ENCODE measurements at places on chromosomes 7 and 10.

GRCh38 chr10:113069595-113069994 is 119.5 kb downstream of the TCF7L2 start:
- DNase-seq, result no peak

DNA sequence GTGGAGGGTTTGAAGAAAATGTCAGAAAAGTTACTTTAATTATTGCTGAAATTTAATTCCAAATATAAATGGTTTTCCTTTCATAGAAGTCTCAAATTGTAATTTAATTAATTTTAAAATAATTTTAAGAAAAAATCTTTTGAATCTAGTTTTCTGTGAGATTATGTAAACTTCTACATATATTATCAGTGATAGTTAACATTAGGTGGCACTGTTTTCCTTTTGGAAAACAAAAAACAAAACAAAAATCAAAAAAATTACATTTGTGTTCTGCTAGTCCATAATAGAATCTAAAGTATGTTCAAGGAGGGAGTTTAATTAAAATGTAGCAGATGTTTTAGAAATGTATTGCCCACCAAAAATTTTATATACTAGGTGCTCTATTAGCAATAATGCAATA is 1456.7 kb downstream of the REEP3 start:
- no peak for DNase-seq

DNA sequence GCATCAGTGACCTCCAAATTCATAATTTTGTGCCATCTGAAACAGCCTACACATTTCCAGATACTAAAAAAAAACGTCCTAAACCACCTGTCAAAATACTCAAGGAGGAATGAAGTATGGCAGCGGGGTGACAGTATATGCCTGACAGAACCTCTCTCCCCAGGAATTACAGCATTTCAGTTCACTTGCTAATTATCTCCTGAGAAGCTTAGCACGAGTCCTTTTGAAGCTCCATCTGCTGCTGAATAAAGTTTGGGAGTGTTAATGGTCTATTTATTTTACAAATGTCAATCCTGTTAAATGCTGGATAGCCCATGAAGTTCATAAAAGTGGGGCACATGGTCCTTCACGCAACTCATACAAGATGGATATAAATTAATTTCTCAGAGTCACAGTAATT is 29.4 kb upstream of the ANLN start:
- DNase-seq, result no peak

- DNase-seq, result no peak
These were observed 33.5 kb upstream of the TTYH3 start for GRCh38 chr7:2598154-2598823.

GRCh38 chr7:66961096-66961495 is 34.3 kb downstream of the SBDS start:
- no peak for DNase-seq

DNA sequence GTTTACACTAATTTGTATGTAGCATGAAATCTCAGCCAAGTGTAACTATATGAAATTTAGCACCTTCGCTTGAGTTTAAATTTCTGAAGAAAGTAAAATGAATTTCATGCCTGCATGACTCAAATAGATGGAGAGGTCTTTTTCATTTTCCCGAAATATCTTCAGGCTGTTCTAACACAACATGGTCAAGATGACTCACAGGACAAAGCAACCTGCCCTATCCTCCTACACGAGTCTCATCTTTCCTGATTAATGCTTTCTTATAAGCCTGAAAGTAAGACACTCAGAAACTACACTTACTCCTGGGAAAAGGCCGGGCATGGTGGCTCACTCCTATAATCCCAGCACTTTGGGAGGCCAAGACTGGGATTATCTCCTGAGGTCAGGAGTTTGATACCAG is 41.2 kb downstream of the CH25H start:
- DNase-seq, result no peak

DNA sequence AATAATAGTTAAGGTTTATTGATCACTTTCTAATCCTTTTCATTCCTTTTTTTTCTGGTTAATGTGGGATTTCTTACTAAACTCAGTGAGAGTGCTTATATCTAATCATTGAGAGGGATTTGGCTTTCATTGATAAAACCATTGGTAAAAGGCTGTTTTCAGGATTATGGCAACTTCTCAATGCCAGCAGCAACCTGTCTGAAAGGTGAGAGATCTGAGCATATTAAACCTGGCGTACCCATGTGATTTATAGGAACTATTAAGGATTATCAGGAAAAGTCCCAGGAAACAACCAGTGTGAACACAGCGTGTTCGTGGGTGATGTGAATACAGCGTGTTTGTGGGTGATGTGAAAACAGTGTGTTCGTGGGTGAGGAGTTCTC is 65.9 kb downstream of the PDIA4 start:
- DNase-seq, result no peak

- DNase-seq, result no peak
These were observed 870 bp downstream of the GNA12 start for GRCh38 chr7:2843191-2843685.

DNA sequence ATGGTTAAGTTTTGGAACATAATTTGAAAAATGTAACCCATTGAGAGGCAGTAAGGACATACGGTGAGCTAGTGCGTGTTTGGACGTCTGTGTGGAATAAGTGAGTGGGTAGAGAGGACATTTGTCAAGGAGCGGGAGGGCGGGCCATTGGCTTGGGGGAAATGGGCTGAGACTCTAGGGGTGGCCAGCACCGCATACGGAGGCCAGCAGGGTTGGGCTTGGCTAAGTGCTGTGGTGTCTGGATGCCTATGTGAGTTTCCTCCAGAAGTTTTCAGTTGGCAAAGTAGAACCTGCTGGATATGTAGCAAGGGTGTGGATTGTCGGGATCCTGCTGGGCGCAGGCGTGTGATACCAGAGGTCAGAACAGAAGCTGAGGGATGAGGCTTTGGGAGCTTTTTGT is 103.0 kb downstream of the TCF7L2 start:
- DNase-seq, result no peak

GRCh38 chr7:37942934-37943610 is 22.6 kb downstream of the EPDR1 start:
- no peak for DNase-seq

DNA sequence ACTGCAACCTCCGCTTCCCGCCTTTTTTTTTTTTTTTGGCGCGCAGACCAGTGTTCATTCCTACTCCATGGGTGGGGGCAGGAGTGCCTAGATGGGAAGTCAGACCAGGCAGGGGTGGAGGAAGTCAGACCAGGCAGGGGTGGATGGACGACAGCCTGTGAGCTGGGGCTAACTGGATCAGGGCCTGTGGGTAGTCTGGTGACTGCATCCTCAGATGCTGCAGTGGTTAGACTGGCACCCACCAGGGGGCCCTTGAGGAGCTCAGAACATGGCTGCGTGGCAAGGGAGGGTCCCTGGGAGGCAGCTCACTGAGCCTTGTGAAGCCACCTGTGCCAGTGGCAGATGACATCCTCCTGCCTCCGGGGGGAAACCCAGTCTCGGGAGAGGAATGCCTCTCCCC is 35.1 kb downstream of the RCC1L start:
- no peak for DNase-seq

DNA sequence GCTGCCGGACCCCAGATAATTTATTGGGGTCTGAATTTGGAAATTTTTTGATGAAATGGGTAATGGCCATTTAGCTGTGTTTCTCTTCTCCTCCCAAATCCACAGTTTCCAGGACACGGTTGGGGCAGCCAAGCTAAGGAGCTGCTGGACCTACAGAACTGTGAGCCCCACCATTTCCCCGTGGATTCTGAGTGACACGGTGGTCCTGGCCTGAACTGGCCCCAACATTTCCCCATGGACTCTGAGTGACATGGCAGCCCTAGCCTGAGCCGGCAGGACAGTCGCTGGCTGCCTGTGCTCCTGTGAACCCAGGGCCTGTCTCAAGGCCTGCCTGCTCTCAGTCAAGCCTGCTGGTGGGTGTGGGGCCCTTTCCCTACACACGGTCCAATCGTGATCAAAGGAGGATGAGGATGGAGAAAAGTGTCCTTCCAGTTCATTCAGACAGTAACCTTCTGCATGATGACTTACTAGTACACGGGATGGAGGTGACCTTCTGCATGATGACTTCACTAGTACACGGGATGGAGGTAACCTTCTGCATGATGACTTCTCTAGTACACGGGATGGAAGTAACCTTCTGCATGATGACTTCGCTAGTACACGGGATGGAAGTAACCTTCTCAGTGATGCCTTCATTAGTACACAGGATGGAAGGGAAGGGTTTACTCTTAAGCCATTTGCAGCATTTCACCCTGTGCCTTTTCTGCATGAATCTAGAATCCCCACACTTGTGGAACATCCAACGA is 359.9 kb downstream of the GLRX3 start:
- DNase-seq, result no peak

DNA sequence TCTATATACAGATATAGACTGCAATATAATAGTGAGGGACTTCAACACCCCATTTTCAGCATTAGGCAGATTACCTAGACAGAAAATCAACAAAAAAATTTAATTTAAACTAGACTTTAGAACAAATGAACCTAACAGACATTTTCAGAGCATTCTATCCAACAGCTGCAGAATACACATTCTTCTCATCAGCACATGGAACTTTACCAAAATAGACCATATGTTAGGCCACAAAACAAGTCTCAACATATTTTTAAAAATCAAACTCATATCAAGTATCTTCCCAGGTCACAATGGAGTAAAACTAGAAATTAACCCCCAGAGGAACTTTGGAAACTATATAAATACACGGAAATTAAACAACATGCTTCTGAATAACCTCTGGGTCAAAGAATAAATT is 169.6 kb downstream of the MTERF1 start:
- no peak for DNase-seq

DNA sequence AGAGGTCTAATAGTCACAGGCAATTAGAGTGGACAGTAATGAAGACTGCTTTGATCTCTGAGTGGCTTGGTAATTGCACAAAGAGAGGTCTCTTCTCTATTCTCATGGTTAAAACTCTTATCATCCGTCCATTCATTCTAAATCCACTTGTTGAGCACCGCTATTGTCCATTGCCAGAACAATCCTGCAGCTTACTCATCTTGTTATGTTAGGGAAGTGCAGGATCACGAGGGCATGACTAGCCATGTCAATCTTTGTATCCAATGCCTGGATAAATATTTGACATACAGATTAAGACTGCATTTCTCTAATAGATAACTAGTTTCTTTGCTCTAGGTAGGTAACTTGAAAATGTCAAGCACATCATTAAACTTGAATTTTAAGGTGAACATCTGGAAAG is 14.9 kb downstream of the SFTPD start:
- no peak for DNase-seq

GRCh38 chr7:117072620-117073118 is 119.4 kb downstream of the ST7 start:
- peak; percentile 28 for DNase-seq

GRCh38 chr7:47293884-47294555 is 287.9 kb downstream of the TNS3 start:
- DNase-seq, result no peak

Data from posterior cingulate gyrus (tissue), 11 donors.